ENCODE measurements at places on chromosomes 2 and 18.
A peak's percentile ranks its signal among the peaks of the same experiment; 100 is the strongest.

DNA sequence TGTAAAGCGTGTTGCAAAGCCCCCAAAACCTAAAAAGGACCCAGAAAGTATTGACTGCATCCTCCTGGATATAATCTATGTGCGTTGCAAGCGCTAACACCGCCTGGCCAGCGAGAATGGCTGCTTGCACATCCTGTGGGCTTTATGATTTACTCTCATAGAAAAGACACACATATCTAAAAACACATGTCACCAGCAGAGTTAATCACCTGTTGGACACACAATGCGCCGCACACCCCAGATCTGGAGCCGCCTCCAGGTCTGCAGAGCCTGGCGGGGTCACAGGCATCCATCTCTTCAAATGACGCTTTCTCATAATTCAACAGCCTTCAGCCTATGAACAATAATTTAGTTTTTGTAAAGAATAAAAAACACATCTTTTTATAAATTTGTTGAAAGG lies 186.5 kb downstream of the RTP5 start:
- DNase-seq, result no peak

- DNase-seq, result no peak
Observed at GRCh38 chr2:9424447-9425164, 1.2 kb downstream of the CPSF3 start.

GRCh38 chr2:45833968-45834344 lies 182.5 kb downstream of the PRKCE start:
- peak; percentile 73 for DNase-seq

DNA sequence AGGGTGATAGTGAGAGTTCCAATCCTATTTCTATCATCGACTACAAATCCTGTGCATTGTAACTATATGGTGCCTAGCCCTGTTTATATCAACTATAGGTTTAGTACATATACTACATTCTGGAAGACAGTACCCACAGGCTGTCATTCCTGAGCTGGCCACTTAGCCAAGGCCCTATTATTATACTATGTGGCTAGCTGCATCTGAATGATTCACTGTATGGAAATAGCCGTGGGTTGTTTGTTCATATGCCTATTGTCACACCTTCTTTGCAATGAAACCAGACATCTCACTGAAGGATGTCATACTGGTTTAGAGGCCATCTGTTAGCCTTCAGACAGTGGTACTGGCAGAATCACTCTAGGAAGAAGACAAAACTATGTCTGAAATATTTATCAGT lies 62.3 kb upstream of the FSIP2 start:
- DNase-seq, result no peak

DNA sequence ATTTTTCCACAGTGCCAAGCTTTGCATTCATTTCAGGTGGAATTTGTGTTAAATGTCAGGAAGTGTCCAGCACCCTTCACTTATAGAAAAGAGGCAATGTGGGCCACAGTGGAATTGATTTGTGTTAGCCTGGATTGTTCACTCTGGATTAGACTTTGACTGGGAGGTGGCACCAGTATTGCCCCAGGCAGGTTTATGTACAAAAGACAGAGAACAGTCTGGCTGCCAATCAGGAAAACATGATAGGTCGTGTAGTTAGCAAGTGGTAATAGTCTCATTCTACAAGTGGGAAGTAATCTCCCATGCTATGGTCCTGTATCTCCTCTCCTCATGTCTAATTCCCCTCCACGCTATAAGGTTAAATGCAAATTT lies 45.6 kb downstream of the RAB27B start:
- no peak for DNase-seq

DNA sequence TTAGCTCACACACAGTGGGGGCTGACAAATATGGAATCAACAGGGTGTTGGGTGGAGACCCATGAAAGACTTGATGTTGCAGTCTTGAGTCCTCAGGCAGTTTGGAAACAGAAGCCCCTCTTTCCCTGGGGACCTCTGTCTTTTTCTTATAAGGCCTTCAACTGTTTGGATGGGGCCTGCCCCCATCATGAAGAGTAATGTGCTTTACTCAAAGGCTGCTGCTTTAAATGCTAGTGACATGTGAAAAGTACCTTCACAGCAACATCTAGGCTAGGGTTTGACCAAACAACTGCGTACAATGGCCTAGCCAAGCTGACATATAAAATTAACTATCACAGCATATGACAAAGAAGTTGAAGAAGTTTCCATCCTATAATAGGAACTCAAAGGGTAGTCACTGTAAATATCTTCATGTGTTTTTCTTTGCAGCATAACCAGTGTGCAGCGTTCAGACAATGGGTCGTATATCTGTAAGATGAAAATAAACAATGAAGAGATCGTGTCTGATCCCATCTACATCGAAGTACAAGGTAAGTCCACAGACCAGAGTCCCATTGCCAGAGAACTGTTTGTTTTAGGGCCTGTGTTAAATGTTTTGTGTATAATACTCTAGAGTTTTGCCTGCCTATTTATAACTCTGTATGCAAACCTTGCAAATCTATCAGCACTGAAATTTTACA lies 46.3 kb downstream of the MERTK start:
- no peak for DNase-seq

DNA sequence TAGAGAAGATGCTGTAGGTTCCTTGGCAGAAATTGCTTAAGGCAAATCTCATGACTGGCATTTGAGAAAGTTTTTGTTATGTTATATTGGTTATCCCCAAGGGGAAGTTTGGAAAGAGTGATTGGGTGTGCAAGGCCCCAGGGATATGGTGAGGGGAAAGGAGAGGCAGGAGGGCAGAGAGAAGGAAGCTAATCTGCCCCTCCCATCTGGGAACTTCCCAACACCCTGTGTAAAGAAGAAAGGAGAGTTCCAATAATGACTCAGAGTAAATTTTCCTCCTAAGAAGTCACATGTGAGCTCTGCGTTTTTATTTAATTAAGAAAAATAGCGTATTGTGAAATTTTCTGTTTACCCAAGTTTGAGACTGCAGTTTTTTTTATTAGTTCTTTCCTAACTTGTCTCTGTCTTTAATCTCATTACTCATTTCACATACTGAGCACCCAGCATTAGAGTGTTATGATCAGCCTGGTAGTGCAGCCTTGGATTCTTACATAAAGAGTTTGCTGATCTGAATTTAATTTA lies 3.1 kb upstream of the KYNU start:
- peak; percentile 86 for DNase-seq

DNA sequence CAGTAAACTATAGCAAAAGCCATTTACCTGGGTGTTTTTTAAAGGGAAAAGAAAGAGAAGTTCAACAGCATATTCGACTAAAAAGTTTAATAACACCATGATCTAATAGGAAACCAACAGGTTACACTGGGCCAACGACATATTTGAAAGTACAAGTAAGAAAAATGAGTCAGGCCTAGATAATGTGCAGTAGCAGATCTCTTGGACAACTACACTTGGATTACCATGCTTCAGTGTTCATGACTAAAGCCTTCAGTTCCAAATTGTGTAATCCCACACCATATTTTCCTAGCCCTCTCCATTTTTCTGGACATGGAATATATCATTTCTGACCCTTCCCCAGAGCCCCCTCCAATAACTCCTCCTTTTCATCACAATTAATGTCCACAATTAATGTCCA lies 39.1 kb upstream of the FIGN start:
- DNase-seq, result no peak

GRCh38 chr2:7510353-7510752 lies 593.1 kb downstream of the RNF144A start:
- DNase-seq, result no peak

Measured in suppressor macrophage (primary cell).